Type B pancreatic cell (in vitro differentiated cells): ENCODE measurements at places on chromosomes 3 and 15.

- H3K36me3 ChIP-seq, result no peaks in the 10 kb centered on the region
- H3K27ac ChIP-seq, result no peak overlapping the region
- H3K27me3 ChIP-seq, result peaks cover 13% of the 10 kb centered on the region
- H3K4me3 ChIP-seq, result no peak overlapping the region
These were observed 60.2 kb downstream of the AGBL1 start for GRCh38 chr15:86139828-86140227.

DNA sequence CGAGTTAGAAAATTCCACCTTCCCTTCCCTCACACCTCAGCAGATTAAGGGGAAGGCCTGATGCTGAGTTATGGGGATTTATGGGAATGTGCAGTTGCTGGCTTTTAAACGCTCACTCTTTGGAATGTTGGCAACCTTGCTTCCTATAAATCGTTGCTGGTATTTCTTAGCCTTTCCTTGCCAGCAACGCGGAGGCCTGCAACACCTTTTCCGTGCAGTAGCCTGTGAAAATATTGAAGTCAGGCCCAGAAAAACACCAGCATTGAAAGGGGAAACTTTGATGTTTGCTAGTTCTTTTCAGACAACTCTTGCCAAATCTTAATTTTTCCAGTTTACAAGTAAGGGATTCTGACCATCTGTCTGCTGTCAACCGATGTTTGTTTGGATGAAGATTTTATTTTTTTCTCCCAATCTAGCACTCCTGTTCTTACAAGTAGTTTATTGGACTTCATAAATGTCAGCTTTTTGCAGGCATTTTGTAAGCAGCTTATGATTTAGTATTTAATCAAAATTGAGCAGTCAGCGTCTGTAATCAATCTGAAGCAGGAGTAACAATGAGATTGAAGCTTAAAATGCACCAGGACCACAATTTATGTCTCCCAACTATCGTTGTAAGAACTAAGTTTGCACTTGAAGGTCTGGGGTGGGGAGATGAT is 251.0 kb downstream of the RPLP1 start:
- H3K36me3 ChIP-seq, result no peaks in the 10 kb centered on the region
- peaks cover 2% of the 10 kb centered on the region for H3K27me3 ChIP-seq
- no peak overlapping the region for H3K27ac ChIP-seq
- no peak overlapping the region for H3K4me3 ChIP-seq
- DNase-seq, result no peak
- no peaks in the 10 kb centered on the region for H3K4me1 ChIP-seq

DNA sequence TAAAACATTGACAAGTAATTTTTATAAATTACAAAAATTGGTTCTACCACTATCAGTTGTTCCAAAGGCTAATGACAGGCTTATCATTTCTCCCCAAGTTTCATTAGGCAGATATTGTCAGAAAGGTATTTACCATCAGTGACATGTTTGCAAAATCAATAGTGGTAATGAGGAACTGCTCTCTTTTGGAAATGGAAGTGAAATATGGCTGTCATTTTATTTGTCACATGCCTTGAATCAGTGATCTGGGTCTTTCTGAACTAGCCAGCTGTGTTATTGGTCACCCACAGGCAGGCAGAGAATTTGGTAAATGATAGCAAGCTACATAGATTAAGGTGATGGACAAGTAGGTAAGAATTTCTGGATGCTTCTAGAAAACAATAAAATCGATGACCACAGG is 268.0 kb upstream of the ARHGEF26 start:
- H3K27me3 ChIP-seq, result peaks cover 2% of the 10 kb centered on the region
- H3K36me3 ChIP-seq, result no peaks in the 10 kb centered on the region
- no peak for DNase-seq
- H3K27ac ChIP-seq, result no peak overlapping the region
- H3K4me3 ChIP-seq, result no peak overlapping the region

- peaks cover 31% of the 10 kb centered on the region for H3K4me1 ChIP-seq
- H3K27ac ChIP-seq, result no peak overlapping the region
- DNase-seq, result no peak
- no peak overlapping the region for H3K4me3 ChIP-seq
These were observed 118.7 kb downstream of the GABRG3 start for GRCh38 chr15:27089676-27090075.

DNA sequence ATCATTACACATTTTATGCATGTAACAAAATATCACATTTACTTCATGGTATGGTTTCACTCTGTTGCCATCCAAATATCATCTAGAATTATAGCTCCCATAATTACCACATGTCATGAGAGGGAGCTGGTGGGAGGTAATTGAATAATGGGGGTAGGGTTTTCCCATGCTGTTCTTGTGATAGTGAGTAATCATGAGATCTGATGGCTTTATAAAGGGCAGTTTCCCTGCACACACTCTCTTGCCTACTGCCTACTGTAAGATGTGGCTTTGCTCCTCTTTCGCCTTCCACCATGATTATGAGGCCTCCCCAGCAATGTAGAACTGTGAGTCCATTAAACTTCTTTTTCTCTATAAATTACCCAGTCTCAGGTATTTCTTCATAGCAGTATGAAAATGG is 123.4 kb downstream of the SATB1 start:
- no peak overlapping the region for H3K27ac ChIP-seq
- H3K4me1 ChIP-seq, result no peaks in the 10 kb centered on the region
- DNase-seq, result no peak
- H3K36me3 ChIP-seq, result no peaks in the 10 kb centered on the region
- no peaks in the 10 kb centered on the region for H3K27me3 ChIP-seq
- H3K4me3 ChIP-seq, result no peak overlapping the region

DNA sequence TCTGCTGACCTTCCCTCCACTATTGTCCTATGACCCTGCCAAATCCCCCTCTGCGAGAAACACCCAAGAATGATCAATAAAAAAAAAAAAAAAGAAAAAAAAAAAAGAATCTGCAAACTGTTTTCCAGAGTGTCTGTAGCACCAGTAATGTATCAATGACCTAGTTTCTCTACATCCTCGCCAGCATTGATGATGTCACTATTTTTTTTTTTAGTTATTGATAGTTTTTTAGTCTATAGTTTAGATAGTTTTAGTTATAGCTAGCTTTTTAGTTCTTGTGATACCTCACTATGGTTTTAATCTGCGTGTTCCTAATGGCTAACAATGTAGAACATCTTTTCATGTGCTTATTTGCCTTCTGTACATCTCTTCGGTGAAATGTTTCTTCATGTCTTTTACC is 36.1 kb upstream of the XIRP1 start:
- no peak overlapping the region for H3K4me3 ChIP-seq
- peaks cover 28% of the 10 kb centered on the region for H3K27me3 ChIP-seq
- H3K27ac ChIP-seq, result no peak overlapping the region
- H3K36me3 ChIP-seq, result no peaks in the 10 kb centered on the region
- H3K4me1 ChIP-seq, result no peaks in the 10 kb centered on the region
- no peak for DNase-seq

DNA sequence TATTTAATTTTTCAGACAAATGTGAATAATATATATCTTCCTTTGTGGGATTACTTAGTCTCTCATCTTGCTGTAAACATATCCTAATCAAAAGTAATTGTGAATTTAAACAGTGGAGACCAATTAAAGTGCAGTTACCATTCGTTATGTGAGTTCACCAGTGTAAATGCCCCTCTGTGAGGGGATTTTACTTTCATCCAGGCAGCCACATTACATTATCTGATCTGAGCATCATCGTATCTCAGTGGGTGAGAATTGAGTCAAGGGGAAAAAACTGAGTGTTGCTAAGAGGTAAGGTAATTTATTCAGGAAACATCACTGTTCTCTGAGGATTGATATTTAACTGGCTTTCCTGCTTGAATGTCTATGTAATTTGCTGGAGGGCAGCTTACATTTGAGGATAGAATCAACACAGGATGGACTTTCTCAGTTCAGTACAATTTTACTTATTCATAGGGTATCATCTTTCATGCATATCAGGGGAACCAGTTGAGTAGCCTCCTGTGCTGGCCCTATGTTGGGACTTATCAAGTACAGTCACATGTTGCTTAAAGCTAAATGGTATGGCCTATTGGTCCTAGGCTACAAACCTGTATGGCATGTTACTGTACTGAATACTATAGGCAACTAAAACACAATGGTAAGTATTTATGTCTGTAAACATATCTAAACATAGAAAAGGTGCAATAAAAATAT is 219.7 kb downstream of the CD47 start:
- no peak overlapping the region for H3K4me3 ChIP-seq
- peak overlapping the region; percentile 20 for H3K27ac ChIP-seq
- H3K27me3 ChIP-seq, result no peaks in the 10 kb centered on the region
- no peaks in the 10 kb centered on the region for H3K36me3 ChIP-seq

DNA sequence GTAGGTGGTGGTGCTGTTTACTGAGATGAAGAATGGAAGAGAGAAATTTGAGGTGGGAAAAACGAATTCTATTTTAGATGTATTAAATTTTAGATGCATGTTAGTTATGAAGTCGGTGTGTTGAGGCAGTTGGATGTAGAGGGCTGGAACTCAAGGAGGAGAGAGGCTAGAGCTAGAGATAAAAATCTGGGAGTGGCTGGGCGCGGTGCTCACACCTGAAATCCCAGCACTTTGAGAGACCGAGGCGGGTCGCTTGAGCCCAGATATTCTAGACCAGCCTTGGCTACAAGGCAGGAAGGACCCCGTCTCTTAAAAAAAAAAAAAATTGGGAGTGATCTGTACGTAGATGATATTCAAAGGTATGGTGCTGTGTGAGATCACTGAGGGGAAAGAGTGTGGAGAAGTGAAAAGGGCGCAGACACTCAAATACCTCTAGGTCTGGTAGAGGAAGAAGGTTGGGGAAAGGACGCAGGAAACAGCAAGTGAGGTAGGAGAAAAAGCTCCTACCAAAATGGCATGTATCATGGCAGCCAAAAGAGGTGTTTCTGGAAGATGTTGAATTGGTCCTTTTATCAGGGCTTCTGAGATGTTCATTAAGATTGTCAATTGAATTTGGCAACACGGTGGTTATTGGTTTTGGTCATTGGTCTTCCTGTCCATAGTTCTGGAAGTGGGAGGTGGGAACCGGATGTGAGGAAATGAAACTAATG is 1.8 kb downstream of the YEATS2 start:
- peak overlapping the region; percentile 92 for H3K27ac ChIP-seq
- peaks cover 46% of the 10 kb centered on the region for H3K4me1 ChIP-seq
- no peaks in the 10 kb centered on the region for H3K27me3 ChIP-seq
- H3K36me3 ChIP-seq, result peaks cover 9% of the 10 kb centered on the region

DNA sequence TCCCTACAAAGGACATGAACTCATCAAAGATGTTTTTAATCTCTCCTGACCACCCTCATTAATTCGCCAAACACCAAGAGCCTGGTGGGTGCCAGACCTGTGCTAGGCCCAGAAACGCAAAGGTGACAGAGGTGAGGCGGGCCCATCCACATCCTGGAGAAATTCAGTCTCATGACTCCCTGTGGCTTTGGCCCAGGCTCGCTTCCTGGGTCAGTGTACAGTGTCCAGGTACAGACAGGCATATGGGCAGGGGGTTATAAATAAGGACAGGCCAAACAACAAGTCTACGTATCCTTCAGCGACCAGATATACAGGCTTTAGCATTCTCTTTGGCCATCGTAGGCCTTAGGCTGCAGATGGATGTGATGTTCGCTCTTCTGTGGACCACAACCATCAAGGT is 945 bp upstream of the PLA2G4F start:
- H3K27ac ChIP-seq, result no peak overlapping the region
- H3K27me3 ChIP-seq, result no peaks in the 10 kb centered on the region
- peaks cover 11% of the 10 kb centered on the region for H3K36me3 ChIP-seq
- peaks cover 10% of the 10 kb centered on the region for H3K4me1 ChIP-seq

GRCh38 chr3:33834096-33834453 is 35.6 kb downstream of the PDCD6IP start:
- no peak overlapping the region for H3K27ac ChIP-seq
- H3K36me3 ChIP-seq, result peaks cover 24% of the 10 kb centered on the region
- no peaks in the 10 kb centered on the region for H3K27me3 ChIP-seq
- DNase-seq, result no peak

- no peak overlapping the region for H3K27ac ChIP-seq
- H3K4me1 ChIP-seq, result peaks cover 5% of the 10 kb centered on the region
- no peaks in the 10 kb centered on the region for H3K27me3 ChIP-seq
- H3K4me3 ChIP-seq, result no peak overlapping the region
- H3K36me3 ChIP-seq, result peaks cover 6% of the 10 kb centered on the region
These were observed 130.4 kb downstream of the PPM1L start for GRCh38 chr3:160886421-160886820.

DNA sequence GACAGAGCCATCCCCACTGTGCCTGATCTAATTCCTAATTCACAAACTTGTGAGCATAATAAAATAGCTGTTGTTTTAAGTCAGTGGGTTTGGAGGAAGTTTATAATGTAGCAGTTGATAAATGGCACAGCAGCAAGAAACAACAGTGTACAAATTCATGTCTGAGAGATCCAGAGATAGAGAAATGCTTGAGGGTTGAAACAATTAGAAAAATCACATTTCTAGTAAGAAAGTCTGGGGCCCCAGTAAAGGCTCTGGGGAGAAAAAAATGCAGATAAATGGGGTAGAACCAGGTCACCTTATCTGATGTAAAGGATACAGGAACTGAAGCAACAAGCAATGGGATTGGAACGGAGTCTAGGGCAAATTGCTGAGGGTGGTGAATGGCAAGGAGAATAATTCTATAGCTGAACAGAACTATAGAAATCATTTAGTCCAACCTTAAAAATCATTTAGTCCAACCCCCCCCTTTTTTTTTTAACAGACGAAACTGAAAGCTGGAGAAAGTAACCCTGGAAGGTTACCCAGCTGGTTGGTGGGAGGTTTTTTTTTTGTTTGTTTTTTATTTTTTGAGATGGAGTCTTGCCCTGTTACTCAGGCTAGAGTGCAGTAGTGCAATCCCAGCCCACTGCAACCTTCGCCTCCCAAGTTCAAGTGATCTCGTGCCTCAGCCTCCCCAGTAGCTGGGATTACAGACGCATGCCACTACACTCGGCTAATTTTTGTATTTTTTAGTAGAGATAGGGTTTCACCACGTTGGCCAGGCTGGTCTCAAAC is 14.3 kb upstream of the SHQ1 start:
- peaks cover 17% of the 10 kb centered on the region for H3K27me3 ChIP-seq
- peaks cover 6% of the 10 kb centered on the region for H3K4me1 ChIP-seq
- no peak for DNase-seq
- peak overlapping the region; percentile 17 for H3K4me3 ChIP-seq
- peak overlapping the region; percentile 25 for H3K27ac ChIP-seq
